ENCODE measurements at places on chromosomes 12 and 14.

DNA sequence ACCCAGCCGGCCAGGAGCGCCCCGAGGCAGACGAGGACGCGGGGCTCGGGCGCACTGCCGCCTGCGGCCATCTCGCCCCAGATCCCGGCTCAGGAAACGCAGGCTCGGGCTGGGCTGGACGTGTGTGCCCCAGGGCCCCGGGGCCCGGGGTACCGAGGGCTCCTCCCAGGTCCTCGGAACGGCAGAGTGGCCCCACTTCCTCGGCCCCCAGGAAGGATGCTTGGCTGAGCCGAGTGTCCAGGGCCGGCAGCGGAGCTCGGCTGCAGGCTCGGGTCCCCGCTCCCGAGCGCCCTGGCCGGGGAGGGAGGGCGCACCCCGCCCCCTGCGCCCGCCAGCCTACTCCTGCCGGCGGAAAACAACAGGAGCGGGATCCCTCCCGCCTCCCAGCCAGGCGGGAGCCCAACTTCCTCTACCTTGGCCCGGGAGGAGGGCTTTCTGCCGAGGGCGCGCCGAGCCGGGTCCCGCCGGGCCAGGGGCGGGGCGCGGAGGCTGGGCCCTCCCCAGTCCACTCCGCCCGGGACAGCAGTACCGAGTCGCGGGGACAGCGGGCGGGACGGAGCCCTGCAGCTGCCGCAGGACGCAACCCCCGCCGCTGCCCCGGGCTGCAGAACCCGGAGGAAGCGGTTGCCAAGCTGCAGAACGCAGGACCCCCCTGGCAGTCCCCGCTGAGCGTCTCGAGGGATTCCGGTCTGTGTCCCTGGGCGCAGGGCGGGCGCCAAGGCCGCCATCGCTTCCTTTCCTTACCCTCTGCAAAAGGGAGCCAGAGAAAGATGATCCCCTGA is at the start of gene VSIG10:
Gene VSIG10 (minus strand): TSS at position 411 of the 782 bp plus-strand sequence. CDS start 340 bp downstream, at position 71.
- no peaks in the 10 kb centered on the region for H3K36me3 ChIP-seq
- peak within 1 kb of the TSS; percentile 87 for H3K4me3 ChIP-seq
- H3K27ac ChIP-seq = peak within 1 kb of the TSS; percentile 57
- peaks cover 16% of the 10 kb centered on the region for H3K4me1 ChIP-seq
- H3K27me3 ChIP-seq = peaks cover 35% of the 10 kb centered on the region
- ATAC-seq = peak; percentile 65

- no peak overlapping the region for H3K4me3 ChIP-seq
- H3K27ac ChIP-seq = no peak overlapping the region
- H3K36me3 ChIP-seq = no peaks in the 10 kb centered on the region
- H3K4me1 ChIP-seq = no peaks in the 10 kb centered on the region
- ATAC-seq = no peak
- no peaks in the 10 kb centered on the region for H3K27me3 ChIP-seq
Measured at GRCh38 chr12:58804749-58805148, 115.6 kb downstream of the LRIG3 start.

DNA sequence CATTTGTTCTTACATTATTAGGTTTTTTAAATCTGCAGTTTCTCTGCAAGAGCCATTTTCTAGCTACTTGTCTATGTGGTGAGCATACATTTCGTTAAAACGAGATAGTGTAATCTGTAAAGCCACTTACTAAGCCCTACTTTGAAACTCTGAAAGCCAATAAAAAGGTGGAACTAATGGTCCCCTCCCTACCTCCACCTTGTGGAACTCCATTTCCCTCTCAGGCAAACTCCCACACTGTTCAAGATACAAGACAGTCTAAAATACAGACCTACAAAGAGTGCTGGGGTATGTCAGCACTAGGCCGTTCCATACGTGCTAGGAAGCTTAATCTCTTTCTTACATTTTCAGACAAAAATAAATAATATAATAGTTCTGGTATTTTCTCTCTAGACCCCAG is 74.1 kb downstream of the DUSP6 start:
- no peak for ATAC-seq
- no peak overlapping the region for H3K27ac ChIP-seq
- H3K4me3 ChIP-seq = no peak overlapping the region
- peaks cover 6% of the 10 kb centered on the region for H3K4me1 ChIP-seq
- H3K36me3 ChIP-seq = no peaks in the 10 kb centered on the region

- ATAC-seq = no peak
- H3K27me3 ChIP-seq = no peaks in the 10 kb centered on the region
- no peak overlapping the region for H3K27ac ChIP-seq
- H3K4me1 ChIP-seq = peaks cover 17% of the 10 kb centered on the region
Measured at GRCh38 chr12:69274861-69275260, 35.5 kb downstream of the CPSF6 start.

DNA sequence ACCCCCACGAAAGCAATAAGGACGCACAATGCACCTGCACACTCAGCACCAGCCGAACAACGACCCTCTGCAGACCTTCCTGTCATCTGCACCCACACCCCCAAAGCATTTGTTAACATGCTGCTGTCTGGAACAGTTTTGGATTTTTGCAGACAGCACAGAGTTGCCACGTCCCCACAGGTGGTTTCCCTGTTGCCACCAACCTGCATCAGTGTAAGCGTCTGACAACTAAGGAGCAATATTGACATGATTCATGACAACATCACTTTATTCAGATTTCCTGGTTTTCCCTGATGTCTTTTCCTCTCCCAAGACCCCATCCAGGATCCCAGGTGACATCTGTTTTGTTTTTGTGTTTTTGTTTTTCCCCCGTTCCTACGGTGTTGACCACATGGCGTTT is 150.7 kb upstream of the C14orf180 start:
- H3K27ac ChIP-seq = no peak overlapping the region
- no peak overlapping the region for H3K4me3 ChIP-seq
- H3K36me3 ChIP-seq = no peaks in the 10 kb centered on the region
- peaks cover 63% of the 10 kb centered on the region for H3K27me3 ChIP-seq
- no peaks in the 10 kb centered on the region for H3K4me1 ChIP-seq

GRCh38 chr12:27802511-27802910 is 22.5 kb upstream of the MANSC4 start:
- H3K4me3 ChIP-seq = no peak overlapping the region
- H3K4me1 ChIP-seq = peaks cover 4% of the 10 kb centered on the region
- H3K27me3 ChIP-seq = peaks cover 1% of the 10 kb centered on the region
- no peak overlapping the region for H3K27ac ChIP-seq

- H3K27ac ChIP-seq = no peak overlapping the region
- ATAC-seq = no peak
- peaks cover 27% of the 10 kb centered on the region for H3K36me3 ChIP-seq
- no peaks in the 10 kb centered on the region for H3K4me1 ChIP-seq
Measured at GRCh38 chr14:80669426-80669825, 272.1 kb downstream of the CEP128 start.

DNA sequence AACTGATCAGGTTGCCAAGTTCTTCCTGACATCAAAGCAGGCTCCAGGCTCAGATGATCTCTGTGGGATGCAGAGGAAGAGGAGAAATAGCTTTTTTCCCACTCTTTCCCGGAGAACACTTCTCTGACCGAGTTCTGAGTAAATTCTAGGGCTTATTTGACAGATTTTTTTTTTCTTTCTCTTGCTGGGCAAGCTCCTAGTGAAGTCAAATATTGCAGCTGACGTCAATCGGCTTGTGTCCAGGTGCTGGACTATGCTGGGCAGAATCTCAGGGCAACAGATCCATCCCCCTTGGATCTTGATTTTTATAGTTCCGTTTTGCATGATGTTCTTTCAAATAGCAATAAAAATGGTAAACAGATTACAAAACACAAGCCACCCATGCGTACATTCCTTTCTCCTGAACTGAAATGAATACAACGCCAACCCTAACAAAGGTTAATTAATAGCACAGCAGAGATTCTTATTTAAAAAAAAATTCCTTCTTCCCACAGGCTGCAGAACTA is 182.2 kb downstream of the NOVA1 start:
- no peaks in the 10 kb centered on the region for H3K27me3 ChIP-seq
- no peak for ATAC-seq
- no peaks in the 10 kb centered on the region for H3K4me1 ChIP-seq
- no peak overlapping the region for H3K4me3 ChIP-seq
- no peaks in the 10 kb centered on the region for H3K36me3 ChIP-seq

GRCh38 chr12:10491766-10492165 is 13.9 kb upstream of the EIF2S3B start:
- H3K27me3 ChIP-seq = peaks cover 27% of the 10 kb centered on the region
- no peak overlapping the region for H3K27ac ChIP-seq
- no peak overlapping the region for H3K4me3 ChIP-seq
- H3K36me3 ChIP-seq = no peaks in the 10 kb centered on the region
- no peaks in the 10 kb centered on the region for H3K4me1 ChIP-seq

GRCh38 chr14:95442633-95443021 is 73.8 kb downstream of the SYNE3 start:
- peaks cover 48% of the 10 kb centered on the region for H3K36me3 ChIP-seq
- H3K4me1 ChIP-seq = peaks cover 13% of the 10 kb centered on the region
- peak overlapping the region; percentile 36 for H3K27ac ChIP-seq
- peak; percentile 93 for ATAC-seq

DNA sequence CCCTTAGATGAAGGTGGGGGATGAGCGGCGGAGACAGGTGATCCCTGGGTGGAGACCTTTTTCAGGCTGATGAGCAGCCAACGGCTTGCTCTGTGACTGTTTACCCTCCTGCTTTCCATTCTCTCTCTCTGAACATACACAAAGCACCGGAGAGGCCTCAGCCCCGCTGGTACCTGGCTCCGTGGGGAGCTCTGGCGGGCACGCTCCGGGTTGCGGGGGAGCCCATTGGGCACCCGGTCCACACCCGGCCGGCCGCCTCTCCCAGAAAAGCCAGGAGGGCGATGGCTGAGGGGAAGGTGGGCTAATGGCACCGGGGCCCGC is 545 bp downstream of the SMARCC2 start:
- no peaks in the 10 kb centered on the region for H3K27me3 ChIP-seq
- no peak for ATAC-seq
- peaks cover 32% of the 10 kb centered on the region for H3K36me3 ChIP-seq
- peaks cover 43% of the 10 kb centered on the region for H3K4me1 ChIP-seq
- H3K4me3 ChIP-seq = peak overlapping the region; percentile 90

DNA sequence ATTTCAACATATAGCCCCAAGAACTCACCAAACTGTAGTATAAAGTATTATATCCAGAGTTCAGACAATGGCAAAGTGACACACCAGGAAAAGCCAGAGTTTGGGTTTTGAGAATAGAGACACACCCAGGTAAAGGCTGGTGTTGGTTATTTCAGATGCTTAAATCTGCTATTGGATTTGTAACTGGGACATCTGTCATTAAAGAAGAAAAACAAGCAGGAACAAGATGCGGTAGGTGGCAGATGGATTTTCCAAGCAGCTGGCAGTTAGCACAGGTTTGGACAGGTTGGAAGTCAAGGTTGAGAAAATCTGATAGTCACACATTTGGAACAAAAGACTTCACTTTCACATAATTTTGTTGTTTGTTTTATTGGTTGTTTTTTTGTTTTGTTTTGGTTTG is 14.4 kb upstream of the CDK17 start:
- H3K27ac ChIP-seq = no peak overlapping the region
- no peaks in the 10 kb centered on the region for H3K36me3 ChIP-seq
- peaks cover 12% of the 10 kb centered on the region for H3K4me1 ChIP-seq
- no peaks in the 10 kb centered on the region for H3K27me3 ChIP-seq
- no peak for ATAC-seq

GRCh38 chr14:68780358-68781160 is 12.3 kb downstream of the ZFP36L1 start:
- no peak for ATAC-seq
- H3K36me3 ChIP-seq = no peaks in the 10 kb centered on the region
- H3K27ac ChIP-seq = peak overlapping the region; percentile 72

- H3K27me3 ChIP-seq = no peaks in the 10 kb centered on the region
- no peaks in the 10 kb centered on the region for H3K36me3 ChIP-seq
- no peaks in the 10 kb centered on the region for H3K4me1 ChIP-seq
Measured at GRCh38 chr12:29882846-29883245, 99.1 kb upstream of the TMTC1 start.

DNA sequence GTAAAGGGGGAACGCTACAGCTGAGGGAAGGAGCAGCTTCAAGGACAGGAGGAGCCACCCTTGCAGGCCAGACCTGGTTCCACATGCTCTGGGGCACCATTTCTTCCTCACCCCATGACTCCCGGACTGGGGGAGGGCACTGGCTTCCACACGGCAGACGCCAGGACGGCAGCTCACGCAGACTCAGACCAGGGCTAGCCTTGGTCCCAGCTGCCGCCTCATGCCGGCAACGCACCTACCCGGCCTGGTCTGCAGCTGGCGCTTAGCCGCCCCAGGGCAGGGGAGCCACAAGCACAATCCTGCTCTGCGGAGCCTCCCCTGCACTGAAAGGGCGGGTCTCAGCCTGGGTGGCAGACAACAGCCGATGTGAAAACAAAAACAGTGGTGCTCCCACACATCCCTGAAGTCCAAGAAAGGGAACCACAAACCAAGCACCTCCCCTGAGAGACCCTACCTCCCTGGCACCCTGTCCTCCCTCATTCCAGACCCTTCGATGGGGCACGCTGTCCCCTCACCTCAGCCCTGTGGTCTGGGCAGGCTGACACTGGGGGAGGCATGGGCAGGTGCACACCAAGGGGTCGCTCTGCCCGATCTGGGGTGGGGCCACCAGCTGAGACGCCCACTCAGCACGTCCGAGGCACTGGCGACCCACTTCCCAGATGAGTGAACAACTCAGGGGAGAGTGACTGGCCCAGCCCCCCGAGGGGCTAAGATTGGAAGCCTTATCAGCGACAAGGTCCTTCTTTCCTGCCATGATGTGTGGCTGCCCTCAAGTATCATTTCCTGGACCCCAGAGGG is 65.0 kb downstream of the CHGA start:
- peaks cover 69% of the 10 kb centered on the region for H3K36me3 ChIP-seq
- peaks cover 17% of the 10 kb centered on the region for H3K4me1 ChIP-seq

- no peak overlapping the region for H3K27ac ChIP-seq
- H3K4me3 ChIP-seq = no peak overlapping the region
- H3K27me3 ChIP-seq = peaks cover 8% of the 10 kb centered on the region
- peaks cover 6% of the 10 kb centered on the region for H3K4me1 ChIP-seq
- ATAC-seq = no peak
Measured at GRCh38 chr12:89326239-89327040, 25.9 kb downstream of the DUSP6 start.

DNA sequence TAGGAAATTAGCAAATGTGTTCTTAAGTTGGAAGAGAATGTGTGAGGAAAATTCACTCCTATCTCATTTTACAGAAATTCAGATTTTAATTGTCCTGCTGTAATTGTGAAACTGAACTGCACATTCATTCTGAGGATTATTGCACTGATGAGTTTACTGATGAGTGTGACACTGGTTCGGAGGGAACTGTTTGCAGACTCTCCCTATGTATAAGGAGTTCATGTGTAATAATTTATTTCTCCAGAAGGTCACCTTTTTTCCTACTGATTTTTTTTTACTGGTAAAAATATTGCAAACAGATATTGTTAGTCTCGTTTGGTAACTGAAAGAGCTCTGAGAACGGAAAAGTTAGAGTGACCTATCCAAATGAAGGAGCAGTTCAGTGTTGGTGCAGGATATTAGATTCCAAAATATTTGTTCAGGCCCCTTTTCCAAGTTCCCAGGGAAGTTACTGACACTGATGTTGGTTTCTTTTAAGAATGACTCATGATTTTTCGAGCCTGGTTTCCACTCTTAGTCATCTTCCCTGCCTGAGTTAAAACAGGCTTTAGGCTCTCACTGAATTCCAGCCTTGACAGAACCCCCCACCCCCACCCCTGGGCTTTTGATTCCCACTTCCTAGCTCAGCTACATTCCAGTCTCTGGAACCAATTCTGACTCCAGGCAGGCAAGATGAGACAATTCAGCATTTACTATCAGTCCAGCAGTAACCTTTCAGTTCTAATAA is 18.4 kb downstream of the ANO6 start:
- H3K27me3 ChIP-seq = no peaks in the 10 kb centered on the region
- peaks cover 42% of the 10 kb centered on the region for H3K4me1 ChIP-seq
- peaks cover 12% of the 10 kb centered on the region for H3K36me3 ChIP-seq
- ATAC-seq = no peak
- no peak overlapping the region for H3K4me3 ChIP-seq

All from stimulated activated memory B cell treated with anti-CD40 and anti-IgM and Interleukin-4, amounts not matched to agents 10 μg/mL and 1 μg/mL and 100 μg/mL, for 72 hours (primary cell).